ENCODE measurements at places on chromosomes 12 and 14. TPM values are rescaled to one million over a fixed set of nuclear protein-coding genes. Genes with fewer than 3 reads are reported as not detected.

SLC6A12 gene
- total RNA-seq, result 0.68 TPM

GRCh38 chr12:26939192-26939832 lies 1.0 kb downstream of the FGFR1OP2 start:
- no peak for DNase-seq

- DNase-seq, result no peak
Measured at GRCh38 chr12:4809013-4809448, 88.8 kb downstream of the GALNT8 start.

MMP17 gene
- 0.73 TPM for total RNA-seq

- no peak for DNase-seq
Measured at GRCh38 chr14:105857220-105857825, 330.9 kb downstream of the TMEM121 start.

GRCh38 chr12:56836800-56837663 lies 73.9 kb downstream of the HSD17B6 start:
- DNase-seq, result no peak

CISTR gene
- 1.7 TPM for total RNA-seq

DNA sequence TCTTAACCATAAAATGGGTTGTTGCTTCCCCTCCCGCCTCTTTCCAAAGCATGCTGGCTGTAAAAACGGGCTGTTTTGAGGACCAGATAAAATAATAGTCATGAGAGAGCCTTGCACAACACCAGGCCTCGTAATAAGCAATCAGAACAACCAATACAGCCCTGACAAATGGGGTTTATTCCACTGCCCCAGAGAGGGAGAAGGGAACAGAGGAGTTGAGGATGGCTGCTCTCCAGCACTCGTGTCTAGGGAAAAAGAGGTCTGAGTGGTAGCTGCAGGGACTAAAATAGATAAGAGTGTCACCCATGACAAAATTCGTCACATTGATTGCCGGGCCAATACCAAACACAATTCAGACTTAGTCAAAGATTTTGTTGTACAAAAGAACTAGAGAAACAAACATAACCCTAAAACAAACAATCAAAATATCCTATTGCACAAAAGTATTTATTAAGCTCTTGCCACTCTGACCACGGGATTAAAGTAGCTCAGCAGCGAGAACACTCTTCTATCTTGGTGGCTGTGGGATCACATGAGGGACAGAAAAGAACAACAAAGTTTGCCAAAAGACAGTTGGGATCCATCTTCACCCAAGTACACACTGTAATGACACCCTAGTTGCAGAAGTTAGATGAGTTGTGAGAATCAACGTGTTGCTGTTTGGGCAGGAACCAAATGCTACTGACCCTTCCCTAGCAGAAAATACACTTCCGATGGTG lies 188.0 kb downstream of the FOXN3 start:
- no peak for DNase-seq

GRCh38 chr12:54991161-54991990 lies 6.8 kb upstream of the TESPA1 start:
- no peak for DNase-seq

- no peak for DNase-seq
Measured at GRCh38 chr12:110010853-110011723, 11.9 kb downstream of the ANKRD13A start.

ADAM21 gene
- total RNA-seq, result 0.38 TPM

UBC gene
- 1,199 TPM for total RNA-seq

DNA sequence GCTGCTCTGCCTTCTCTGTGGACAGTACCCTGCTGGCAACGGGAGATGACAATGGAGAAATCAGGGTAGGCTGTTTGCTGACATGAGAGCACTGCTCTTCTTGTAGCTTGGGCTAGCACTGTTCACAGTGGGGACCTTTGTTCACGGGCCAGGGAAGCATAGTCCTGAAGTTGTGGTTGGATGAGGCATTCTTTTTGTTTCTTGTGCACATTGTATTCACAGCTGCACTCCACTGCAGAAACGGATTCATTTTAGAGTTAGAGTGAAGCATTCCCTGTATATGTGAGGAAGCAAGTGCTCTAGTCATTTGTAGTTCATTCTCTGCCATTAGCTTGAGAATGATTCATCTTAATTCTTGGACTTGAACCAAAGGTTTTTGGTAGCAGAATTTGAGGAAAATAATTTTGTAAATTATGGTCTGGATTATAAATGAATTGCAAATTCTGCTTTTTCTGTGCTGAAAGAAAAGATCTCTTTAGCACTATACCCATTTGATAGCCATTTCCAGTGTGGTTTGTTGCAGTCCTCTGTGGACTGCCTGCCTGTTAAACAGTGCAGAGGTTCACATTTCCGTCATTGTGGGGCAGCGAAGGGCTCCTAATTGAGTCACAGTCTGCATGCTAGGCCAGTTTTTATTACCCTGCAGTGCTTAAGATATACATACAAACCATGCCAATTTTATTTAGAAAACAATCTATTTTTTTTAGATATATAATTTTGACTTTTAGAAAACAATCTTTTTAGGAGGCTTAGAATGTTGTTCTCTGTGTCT lies 80.6 kb downstream of the APAF1 start:
- no peak for DNase-seq

DNA sequence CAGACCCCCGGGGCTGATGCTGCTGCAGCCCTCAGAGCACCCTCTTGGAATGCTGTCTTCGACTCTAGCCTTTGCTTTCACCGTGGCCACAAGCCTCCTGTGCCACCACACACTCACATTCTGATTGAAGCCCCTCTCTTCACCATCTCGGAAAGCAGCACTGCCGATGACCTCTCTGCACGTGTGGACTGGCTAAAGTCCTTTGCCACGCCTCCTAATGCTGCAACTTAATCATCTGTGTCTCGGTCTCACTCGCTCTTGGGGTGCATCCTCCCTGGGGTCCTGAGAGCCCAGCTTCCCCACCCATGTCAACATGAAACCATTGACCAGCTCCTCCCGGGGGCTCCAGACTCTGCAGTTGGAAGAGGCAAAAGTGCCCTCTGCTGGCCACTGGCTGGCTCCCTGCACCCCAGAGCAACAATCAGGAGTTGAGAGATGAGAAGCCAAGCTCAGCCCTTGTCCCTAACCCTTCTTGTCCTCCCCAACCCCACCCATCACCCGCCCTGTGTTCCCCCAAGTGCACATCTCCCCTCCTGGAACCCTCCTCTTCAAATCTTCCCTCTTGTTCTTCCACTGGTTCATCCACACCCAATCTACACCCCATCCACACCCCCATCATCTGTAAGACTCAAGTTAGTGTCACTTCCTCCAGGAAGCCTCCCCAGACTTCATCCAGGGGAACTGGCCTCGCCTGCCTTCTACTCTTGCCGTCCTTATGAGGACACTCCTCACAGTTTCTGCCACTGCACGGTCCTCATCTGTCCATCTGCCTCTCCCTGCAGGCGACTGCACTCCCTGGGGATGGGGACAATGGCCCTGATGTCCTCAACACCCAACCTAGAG lies 23.6 kb upstream of the FAM181A start:
- no peak for DNase-seq

REC8 gene
- 2.4 TPM for total RNA-seq

- no peak for DNase-seq
Measured at GRCh38 chr12:127771546-127771945, 495.4 kb upstream of the TMEM132C start.

DNA sequence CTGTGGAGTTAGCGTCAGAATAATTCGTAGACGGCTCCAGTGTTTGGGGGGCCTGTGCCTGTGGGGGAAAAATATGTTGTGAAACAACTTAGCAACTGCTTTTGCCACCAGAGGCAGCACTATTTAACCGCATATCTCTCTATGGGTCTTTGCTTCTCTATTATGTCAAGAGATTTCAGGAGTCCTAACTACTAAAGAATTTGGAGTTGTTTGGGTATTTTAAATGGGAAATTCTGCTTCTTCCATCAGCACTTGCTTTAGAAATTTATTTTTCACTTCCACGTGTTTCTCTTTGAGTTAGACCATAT lies 594 bp upstream of the CLEC14A start:
- DNase-seq, result no peak

GRCh38 chr12:19131025-19131444 lies 1.5 kb downstream of the PLEKHA5 start:
- DNase-seq, result no peak
